Right ventricle myocardium superior (tissue), 1 donor: ENCODE measurements at places on chromosomes 7 and 10.

DNA sequence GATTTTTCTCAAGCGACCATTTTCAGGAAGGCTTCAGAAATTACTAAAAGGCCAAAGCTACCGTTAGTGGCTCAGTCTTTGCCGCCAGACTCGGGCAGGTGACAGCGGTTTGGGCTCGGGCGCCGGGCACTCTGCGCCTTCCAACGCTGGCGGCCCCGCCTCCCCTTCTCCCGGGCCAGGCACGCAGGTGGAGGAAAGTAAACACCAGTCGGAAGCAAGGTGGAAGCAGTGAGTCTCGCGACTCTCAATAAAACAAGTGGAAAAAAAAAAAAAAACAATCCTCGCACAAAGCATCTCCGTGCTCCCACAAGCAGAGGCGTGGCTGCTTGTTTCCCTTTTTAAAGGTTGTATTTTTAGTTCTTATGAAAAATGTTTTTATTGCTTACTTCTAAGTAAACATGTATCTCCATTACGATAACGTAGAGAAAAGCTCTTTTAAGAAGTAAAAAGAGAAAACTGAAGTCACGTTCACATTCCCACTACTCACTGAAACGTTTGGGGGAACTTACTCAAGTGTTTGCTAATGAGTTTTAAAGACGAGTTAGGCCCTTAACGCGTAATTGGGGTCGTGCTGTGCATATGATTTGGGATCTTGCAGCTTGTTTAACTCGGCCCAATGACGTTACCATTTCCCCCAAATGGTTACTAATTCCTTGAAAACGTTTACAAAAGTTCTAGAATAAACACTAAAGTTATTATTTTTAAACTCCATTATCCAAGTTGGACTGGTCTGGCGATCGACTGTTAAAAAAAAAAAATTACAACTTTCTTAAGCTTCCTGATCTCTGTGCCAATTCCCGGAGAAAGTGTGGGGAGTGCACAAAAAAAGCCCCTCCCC is 864 bp downstream of the CDCA7L start:
- DNase-seq = peak; percentile 61

DNA sequence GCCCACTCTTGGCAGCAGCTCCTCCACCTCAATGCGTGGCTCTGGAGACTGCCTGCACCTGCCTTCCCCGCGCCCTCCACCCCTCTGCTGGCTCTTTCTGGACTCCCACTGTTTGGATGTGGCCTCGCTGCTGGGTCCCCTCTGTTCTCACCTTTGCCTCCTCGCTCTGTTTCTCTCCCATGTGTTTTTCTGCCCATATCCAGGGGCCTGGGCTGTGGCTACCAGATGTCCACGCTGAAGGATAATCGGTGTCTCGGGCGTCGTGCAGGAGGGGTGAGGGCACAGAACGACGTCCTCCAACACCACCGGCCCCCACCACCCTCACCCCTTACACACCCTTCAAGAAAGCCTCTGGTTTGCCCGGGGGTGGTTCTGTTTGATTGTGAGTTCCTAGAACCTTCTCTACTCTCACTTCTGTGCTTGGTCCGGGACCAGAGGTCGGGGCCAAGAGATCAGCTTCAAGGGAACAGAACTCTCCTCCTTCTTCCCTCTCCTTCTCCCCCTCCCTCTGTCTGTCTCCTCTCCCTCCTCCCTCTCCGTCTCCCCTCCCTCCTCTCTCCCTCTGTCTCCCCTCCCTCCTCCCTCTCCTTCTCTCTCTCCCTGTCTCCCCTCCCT is 31.7 kb downstream of the AP5Z1 start:
- no peak for DNase-seq

GRCh38 chr7:25405736-25406135 is 177.4 kb upstream of the NPVF start:
- no peak for DNase-seq

GRCh38 chr7:47422611-47423010 is 159.3 kb downstream of the TNS3 start:
- DNase-seq = no peak

- DNase-seq = no peak
Measured at GRCh38 chr10:28241741-28242399, 61.0 kb downstream of the MPP7 start.

DNA sequence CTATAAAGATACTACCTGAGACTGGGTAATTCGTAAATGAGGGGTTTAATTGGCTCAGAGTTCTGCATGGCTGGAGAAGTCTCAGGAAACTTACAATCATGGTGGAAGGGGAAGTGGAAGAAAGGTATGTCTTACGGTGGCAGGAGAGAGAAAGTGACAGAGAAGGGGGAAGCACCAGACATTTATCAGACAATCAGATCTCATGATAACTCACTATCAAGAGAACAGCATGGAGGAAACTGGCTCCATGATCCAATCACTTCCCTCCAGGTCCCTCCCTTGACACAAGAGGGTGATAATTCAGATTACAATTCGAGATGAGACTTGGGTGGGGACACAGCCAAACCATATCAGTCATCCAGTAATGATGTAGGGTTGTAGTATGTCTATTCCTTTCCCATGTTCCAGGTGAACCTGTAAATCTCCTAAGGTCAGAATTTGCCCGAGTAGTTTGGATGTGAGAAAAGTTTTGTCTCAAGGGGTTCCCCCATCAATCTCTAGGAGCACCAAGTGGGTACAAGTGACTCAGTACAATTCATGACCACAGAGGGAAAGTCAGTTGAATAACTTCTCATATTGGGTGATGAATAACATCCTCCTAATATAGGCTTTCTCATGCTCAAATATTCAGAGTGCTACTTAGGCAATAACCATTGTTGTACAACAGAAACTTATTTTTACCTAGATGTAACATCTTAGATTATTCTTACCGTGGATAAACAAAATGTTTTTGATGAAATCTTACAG is 39.7 kb upstream of the MTPN start:
- DNase-seq = no peak
